ENCODE measurements at places on chromosomes 1 and 21.

GRCh38 chr1:245067257-245067656 is 87.5 kb upstream of the KIF26B start:
- no peak for DNase-seq

- DNase-seq: no peak
Observed at GRCh38 chr1:205020466-205020865, 22.5 kb upstream of the CNTN2 start.

DNA sequence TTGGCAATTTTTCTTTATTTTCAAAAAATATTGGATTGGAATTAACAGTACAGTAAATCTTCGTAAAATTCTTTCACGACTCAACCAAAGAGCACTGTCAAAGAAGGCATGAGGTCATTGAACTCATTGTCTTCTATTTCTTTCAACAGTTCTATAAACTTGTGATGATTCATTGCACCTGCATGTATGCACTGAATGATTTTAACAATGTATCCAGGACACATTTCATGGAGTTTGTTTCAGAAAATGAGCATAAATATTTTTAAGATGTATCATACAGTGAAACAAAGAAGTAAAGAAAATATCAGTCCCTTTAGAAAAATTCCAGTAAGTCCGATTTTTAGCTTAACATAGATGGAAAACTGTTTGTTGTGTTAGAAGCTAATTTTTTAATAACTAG is 33.6 kb upstream of the CD34 start:
- DNase-seq: peak; percentile 63

- DNase-seq: no peak
Observed at GRCh38 chr1:30754684-30755171, 2.8 kb downstream of the LAPTM5 start.

GRCh38 chr21:42639646-42640152 is 13.7 kb upstream of the PDE9A start:
- DNase-seq: no peak

GRCh38 chr1:241551759-241552638 is 19.8 kb downstream of the KMO start:
- no peak for DNase-seq

DNA sequence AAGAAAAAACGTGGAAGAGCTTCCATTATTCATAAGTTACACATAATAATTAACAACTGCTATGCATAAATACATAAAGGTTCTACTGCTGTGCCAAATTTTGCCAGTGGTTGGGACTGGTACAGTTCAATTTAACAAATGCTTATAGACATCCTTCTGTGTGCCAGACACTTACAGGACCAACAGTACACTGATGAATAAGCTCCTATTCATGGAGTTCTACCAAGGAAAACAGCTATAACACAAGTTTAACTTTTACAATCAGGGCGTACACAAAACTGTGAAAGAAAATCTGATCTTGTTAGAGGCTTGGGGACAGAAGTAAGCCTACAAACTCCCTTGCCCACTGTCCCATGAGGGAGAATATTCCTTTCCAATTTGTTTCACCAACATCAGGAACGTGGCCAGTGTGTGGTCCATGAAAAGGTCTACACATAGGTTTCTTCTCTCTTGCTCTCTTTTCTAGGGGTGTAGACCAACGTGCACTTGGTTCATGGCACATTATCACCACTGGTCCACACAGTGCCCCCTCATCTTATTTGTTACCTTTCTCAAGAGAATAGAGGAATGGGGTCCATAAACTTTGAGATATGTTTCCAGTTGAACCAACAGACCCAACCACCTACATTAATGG is 10.1 kb downstream of the NRIP1 start:
- no peak for DNase-seq

GRCh38 chr1:101408212-101409042 is 171.6 kb downstream of the S1PR1 start:
- DNase-seq: no peak

DNA sequence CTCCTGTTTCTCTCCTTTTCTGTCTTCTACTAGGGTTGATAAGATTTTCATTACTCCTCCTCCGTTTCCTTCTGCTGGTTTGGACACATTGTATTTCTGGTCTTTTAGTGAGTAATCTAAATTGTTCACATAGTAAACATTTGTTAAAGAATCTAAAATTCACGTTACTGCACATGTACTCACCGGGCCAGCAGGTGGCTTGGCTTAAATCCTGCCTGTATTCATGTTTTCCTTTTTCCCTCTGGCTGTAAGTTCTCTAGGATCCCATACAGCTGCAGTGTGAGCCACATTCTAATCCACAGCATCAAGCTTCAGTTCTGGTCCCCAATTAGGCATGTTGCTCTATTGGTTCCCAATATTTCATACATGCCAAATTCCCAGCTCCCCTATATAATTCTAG is 958.3 kb downstream of the ADGRL2 start:
- DNase-seq: no peak

- no peak for DNase-seq
Observed at GRCh38 chr21:18776936-18777335, 373.4 kb upstream of the TMPRSS15 start.

DNA sequence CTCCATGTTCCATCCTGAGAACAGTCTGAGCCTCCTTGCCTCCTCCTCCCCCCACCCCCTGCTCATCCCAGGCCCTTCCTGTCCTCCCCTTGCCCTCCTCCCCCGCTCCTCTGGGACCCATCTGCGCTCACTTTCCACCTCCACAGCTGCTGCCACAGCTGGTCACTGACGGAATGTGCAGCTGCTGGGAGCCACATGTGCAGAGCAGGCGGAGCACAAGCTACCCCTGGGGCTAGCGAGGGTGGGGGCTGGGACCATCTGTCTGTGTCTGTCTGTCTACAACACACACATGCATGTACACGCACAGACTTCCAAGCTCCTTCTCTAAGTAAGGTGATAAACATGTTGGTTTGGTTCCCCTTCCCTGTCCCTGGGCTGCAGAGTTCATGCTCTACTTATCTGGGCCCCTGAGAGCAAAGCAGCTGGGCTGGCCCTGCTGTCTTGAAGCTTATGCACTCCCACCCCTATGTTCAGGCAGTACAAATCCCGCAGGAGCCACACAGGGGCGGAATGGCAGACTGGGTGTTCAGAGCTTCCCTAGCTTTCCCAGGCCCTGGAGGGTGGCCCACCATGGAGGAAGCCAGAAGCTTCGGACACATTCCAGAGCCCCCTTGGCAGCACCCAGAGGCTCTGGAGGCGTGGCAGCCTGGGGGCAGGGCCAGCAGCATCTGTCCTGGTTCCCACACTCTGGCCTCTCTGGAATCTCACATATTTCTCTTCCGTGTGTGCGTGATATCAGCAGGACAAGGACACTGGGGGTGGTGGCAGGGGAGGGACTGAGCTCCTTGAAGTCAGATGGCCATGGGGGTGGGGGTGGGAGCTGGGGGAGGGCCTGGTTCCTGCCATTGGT is 7.0 kb upstream of the HEYL start:
- peak; percentile 37 for DNase-seq

DNA sequence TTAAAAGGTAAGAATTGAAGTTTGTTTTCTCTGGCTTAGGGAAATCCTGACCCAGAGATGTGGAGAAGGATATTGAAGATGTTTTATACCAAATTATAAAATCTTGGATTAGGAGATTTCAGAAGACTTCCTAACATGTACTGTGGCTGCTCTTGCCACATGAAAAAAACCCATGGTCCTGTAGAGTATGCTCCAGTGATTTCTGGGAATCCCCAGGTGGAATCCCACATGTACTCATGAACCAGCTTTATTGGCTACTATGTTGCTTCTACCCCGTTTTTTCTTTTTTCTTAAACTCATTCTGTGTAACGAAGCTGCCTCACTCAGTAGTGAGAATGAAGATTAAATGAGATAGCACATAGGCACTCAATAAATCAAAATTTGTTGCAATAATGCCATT is 132.7 kb upstream of the SGIP1 start:
- no peak for DNase-seq

DNA sequence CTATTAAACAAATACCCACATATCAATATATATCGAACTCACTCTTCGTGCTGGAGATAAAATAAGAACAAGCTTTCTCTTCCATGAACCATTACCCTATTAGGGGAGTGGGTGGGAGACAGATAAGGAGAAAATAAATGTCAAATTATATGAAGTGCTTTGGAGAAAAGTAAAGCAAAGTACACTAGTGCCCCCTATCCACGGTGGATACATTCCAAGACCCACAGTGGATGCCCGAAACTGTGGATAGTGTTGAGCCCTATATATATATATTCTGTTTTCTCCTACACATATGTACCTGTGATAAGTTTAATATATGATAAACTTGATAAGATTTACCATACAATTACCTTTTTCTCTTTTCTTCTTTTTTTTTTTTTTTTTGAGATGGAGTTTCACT is 54.6 kb downstream of the FH start:
- no peak for DNase-seq

- DNase-seq: no peak
Observed at GRCh38 chr1:70745199-70745598, 302.4 kb downstream of the PTGER3 start.

DNA sequence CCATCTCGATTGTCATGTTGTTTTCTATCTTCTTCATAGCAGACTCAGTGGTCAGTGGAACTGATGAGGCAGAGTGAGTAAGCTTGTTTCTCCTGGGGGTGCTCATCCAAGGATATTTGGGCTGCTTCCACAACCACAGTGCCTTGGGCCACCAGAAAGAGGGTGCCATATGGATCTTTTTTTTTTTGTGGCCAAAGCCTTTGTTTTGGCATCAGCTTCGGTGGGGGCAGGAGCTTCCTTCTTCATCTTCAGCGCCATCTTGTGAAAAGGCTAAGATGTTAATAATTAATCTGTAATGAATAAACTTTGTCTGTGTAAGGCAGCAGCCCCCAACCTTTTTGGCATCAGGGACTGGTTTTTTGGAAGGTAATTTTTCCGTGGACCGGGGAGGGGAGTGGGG is 6.6 kb upstream of the PLPP3 start:
- no peak for DNase-seq

DNA sequence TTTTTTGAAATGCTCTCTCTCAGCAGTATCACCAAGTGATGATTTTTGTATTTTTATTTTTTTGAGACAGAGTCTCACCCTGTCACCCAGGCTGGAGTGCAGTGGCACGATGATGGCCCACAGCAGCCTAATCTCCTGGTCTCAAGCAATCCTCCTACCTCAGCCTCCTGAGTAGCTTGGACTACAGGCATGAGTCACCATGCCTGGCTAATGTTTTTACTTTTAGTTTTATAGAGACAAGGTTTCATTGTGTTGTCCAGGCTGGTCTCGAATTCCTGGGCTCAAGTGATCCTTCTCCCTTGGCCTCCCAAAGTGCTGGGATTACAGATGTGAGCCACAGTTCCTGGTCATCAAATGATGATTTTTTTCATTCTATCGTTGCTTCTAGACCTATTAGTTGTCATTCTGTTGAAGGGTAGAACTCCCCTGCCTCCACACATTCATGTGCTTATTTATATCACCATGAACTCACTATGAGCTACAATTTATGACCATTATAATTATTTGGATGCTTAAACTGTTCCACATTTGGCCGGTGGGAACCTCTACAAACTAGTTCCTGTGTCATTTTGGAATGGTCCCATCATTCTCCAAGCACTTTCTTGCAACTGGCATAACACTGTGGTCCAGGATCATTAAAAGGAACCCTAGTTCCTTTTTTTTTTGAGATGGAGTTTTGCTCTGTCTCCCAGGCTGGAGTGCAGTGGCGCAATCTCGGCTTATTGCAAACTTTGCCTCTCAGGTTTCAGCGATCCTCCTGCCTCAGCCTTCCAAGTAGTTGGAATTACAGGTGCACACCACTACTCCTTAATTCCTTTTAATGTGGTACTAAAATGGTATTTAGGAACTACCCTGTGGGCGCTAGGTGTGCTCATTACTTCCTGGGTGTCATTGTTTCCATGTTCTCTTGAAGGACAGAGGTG is 20.2 kb upstream of the TOR3A start:
- no peak for DNase-seq

DNA sequence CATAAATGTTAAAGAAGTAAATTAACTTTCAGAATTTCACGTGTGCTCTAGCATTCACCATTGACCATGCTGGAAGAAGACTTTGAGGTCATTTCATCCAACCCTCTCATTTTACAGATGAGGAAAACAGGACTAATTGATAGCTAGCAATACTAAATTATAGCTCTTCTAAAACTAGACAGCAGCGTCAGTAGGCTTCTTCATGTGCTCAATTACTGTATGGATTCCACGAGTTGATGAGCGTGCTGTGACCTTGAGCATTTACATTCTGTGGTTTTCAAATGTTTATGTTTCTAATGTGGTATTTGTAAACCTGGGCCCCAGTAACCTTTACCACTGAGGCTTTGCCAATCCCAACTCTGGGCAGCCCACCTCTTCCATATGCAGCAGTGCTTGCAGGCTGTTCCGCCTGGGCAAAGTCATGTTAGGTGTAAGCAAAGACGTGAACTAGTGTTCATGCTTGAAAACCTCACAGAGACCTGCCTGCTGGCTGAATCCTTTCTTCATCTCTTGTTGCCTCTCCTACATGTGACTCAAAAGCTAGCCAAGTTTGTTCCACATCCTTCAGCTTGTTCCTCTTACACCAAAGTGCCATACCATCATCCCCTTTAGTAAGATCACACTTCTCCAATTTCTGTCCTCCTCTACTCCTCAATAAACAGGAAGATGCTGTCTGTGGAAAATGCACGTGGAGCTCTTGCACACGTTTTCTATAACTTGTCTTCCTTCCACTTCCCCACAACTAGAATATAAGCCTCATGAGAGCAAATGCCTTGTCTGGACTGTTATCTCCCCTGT is 17.2 kb downstream of the KCNJ15 start:
- DNase-seq: no peak

- DNase-seq: no peak
Observed at GRCh38 chr1:6059866-6060265, 14.2 kb downstream of the KCNAB2 start.

- DNase-seq: no peak
Observed at GRCh38 chr1:19786988-19787423, 12.7 kb downstream of the TMCO4 start.

DNA sequence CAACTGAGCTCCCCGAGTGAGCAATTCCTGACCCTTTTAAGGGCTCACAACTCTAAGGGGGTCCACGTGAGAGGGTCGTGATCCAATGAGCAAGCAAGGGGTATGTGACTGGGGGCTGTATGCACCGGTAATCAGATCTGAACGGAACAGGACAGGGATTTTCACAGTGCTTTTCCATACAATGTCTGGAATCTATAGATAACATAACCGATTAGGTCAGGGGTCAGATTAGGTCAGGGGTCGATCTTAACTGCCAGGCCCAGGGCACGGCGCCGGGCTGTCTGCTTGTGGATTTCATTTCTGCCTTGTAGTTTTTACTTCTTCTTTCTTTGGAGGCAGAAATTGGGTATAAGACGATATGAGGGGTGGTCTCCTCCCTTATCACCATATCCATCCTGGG is 30.7 kb upstream of the OPRD1 start:
- DNase-seq: no peak
